NCI-H446 treated with DMSO at 0.1 percent for 48 hours (cell line): ENCODE measurements at places on chromosomes 1 and 21.

DNA sequence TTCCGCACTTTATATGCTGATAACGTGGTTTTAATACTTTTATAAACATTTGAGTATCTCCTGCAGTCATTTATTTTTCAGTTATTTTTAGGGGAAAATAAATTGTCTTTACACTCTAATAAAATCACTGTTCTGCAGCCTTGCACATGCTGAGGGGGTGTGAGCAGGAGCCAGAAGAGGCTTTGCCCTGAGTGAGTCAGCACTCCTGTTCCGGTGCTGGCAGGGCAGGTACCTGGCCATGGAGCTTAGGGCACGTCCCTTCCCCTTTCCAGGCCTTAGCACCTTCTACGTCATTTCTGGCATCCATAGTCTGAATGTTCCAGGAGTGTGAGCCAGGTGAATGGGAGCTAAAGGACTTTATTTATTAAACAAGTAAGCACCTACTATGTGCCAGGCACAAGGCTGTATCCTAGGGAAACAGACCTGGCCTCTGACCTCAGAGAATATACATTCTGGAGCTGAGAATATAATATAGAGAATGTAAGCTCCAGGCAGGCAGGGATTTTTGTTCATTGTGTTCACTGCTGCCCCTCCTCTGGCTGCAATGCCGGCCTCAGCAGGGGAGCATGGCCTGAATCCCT, 402.9 kb downstream of the PTPRU start:
- DNase-seq: no peak

DNA sequence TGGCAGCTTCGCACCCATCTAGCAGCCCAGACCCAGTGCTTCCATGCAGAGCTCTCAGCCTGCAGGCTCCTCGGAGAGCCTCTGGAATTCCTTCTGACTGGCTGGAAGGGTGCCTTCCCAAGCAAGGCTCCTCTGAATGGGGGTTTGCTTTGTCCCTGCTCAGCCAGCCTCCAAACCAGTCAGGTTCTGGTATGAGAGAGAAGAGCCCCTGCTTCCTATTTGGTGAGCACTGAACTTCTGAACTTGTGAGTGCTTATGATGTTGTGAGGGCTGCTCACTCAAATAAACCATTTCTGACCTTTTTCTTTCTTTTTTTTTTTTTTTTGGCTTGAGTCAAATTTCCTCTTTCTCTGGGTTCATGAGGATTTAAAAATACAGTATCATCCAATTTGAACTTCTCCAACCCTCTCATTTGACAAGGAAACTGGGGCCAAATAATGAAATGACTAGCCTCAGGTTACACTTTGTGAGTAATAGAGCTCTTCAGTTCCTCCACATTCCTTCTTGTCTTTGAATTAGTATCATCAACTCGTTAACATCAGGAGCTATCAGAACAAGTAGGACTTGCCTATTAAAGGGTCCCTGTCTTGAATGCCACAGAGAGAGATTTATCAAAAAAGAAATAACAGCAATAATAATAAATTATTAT, 39.6 kb downstream of the GFI1 start:
- no peak for DNase-seq

GRCh38 chr1:247090455-247090854, 11.8 kb upstream of the ZNF670 start:
- no peak for DNase-seq

DNA sequence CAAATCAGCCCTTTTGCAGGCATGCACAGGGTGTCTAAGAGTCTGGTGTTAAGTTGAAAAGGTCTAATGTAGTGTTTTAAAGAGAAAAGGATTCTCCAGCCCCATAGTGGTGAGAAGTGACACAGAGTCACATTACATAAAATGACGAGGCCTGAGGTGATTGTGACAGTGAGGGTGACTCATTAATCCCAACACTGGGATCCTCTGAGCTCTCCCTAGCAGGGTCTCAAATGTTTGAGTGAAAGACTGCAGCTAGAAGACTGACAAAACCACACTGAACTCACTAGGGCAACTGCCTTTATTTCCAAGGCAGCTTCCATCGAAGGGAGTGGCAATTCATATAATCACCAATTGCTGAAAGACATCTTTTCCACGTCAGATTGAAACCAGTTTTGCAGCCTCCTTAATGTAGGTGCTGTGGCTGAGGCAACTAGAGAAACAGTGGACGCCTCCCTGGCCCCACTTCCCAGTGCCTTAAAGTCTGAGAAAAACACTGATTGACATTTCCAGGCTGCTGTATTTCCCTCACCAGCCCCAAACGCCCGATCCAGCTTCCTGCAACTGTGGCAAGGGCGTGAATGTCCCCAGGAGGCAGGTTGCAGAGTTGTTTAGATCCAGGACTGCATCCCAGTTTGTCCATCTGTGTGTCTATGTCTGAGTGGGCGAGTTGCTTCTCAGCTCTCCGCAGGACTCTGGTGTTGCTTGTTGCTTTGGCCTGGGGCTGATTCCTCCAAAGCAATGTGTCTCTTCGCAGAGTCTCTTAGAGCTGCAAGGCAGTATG, 81.4 kb downstream of the RUNX1 start:
- no peak for DNase-seq

GRCh38 chr1:84245563-84245962, 55.9 kb upstream of the SAMD13 start:
- DNase-seq: no peak

- no peak for DNase-seq
Measured at GRCh38 chr1:215133532-215133931, 51.0 kb downstream of the KCNK2 start.

DNA sequence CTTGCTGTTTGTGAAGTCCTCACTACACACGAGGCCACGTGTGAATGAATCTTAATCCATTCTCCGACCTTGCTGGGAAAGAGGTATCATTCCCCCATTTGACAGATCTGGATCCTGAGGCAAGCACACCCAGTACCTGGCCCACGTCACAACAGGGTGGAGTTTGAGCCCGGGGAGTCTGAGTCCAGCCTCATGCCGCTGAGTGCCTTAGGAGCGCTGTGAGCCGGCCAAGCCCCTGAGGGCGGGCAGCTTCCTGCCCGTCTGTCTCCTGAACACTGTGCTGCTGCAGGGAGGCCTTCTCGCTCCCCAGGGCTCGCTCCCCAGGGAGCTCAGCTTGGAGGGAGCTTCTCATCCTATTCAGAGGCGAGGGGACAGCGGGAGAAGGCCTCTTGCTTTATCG, 29.7 kb downstream of the SLC45A1 start:
- no peak for DNase-seq

DNA sequence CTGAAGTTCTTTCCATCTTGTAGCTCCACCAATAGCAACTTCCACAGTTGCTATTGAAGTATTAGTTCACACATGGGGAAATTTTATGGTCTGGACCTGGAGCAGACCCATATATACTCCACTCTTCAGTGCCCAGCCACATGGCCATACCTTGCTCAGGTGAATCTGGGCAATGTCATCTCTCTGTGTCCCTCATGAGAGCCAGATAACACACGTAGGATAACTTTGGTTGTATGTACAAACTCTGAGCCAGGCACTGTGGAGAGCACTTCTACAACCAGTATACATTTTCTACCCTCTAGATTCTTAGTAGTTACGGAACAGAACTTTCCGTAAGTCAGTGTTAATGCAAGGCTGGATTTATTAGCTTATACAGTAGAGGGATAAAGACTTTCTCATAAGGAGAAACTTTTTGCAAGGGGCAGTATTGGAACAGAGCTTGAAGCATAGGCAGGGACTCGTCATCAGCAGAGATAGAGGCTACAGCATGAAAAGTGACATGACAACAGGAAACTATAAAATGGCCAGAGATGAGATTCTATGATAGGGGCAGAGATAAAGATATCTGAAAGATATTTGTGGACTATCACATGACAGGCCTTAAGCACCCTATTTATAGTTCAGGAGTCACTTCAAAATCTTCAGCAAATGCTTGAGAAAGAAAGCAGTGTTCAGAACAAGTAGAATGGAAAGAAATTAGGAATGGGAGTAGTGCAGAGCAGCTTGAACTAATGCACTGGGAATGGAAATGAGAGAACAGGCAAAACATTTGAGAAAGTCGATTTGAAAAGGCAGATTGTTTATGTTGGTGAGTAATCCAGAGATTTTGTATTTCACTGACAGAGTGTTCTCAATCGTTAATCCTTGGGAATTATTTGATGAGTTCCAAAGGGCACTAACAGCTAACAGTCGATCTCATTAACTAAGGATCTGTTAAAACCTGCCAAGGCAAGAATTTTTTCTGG, 481.8 kb downstream of the USP25 start:
- DNase-seq: no peak

DNA sequence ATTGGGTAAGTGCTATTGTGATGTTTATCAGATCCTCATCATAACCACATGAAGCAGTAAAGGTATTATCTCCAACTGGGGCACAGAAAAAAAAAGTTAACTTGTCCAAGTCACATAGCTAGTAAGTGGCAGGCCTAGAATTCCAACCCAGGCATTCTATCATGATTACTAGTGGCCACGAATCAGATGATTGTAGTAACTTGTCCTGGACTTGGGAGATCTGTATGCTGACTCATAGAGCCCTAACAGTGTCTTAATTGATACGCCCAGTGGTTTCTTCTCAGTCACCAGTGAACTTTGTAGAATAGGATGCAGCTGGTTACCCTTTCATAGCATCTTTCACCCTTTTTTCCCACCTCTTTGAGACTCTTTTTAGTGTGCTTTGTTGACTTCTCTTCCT, 91.1 kb upstream of the UBE2U start:
- no peak for DNase-seq

- no peak for DNase-seq
Measured at GRCh38 chr1:111176678-111177077, 23.8 kb downstream of the DENND2D start.

DNA sequence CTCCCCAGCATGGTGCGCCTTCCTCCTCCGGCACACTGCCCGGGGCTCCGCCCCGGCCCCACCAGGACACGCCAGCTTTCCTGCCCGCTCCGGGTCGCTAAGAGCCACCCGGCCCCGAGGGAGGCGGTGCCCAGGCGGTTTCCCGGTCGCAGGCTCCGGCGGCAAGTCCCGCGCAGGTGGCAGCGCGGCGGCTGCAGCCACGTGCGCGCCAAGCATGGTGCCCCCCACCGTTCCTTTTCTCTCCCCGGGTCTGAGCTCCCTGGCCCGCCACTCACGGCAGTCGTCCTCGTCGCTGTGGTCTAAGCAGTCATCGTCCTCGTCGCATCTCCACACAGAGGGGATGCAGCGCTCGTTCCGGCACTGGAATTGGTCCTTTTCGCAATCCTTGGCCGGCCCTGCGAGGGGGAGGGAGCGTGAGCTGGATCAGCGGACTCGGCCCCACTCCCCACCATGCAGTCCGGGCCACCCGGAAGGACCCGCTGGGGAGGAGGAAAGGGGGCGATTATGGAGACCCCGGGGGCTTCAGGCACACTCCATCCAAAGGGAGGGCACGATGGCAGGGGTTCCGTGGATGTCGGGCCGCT, 1.2 kb downstream of the LRP8 start:
- DNase-seq: no peak

GRCh38 chr1:52559875-52560274, 7.0 kb upstream of the TUT4 start:
- DNase-seq: no peak

GRCh38 chr1:215523128-215523861, 43.8 kb upstream of the KCTD3 start:
- no peak for DNase-seq

DNA sequence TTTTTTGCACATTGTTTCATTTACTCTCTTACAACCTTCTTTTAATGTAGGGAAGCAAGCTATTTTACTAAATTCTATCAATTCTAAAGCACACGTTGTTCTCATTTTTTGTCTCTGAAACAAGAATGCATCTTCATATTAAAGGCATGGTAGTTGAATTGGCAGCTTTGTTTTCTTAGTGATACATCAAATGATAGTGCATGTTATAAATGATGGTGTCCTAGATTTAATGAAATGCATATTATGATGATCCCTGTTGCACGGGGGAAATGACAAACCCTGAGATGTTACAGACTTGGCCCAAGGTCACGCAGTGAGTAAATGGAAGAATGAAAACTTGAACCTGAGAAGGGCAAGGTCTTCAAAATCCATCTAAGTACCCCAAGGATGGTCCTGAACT, 213.1 kb downstream of the KAZN start:
- DNase-seq: no peak

- DNase-seq: no peak
Measured at GRCh38 chr1:4653796-4654725, at the start of gene AJAP1. Gene AJAP1, plus strand, starts transcription at chr1:4654609. Its CDS starts 817 bp downstream, at chr1:4655426.

DNA sequence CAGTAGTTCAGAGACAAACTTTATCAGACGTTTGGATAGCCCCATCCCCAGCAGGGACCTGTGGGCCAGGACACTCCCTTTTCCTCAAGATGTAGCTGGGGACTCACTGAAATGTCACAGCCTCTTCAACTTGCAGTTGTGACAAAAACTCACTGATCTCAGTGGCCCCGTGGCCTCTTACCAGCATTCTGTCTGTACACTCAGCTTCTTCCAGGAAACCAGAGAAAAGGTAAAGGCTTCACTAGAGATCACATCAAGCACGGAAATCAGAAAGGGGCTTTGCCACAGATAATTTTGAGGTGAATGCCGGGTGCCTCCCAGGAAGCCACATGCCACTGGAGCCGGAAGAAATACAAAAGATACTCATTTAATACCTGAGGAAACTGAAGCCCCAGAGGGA, 122.2 kb downstream of the CCDC185 start:
- DNase-seq: no peak

DNA sequence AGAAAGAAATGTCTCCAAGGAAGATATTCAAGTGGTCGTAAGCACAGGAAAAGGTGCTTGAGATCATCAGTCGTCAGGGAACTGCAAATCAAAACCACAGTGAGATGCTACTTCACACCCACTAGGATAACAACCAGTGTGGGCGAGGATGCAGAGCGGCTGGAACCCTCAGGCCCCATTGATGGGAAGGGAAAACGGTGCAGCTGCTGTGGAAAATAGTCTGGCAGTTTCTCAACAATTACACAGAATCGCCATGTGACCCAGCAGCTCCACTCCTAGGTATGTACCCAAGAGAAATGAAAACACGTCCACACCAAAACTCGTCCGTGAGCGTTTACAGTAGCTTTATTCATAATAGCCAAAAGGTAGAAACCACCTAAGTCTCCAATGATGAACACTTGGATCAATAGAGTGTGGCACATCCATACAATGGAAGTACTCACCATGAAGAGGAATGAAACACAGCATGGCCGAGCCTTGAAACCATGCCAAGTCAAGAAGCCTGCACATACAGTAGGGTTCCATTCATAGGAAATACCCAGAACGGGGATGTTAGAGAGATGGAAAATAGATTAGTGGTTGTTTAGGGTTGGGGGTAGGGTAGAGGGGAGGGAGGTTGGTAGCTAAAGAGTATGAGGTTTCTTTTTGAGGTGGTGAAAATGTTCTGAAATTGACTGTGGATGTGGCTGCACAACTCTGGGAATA, 6.1 kb downstream of the DFFB start:
- DNase-seq: no peak

DNA sequence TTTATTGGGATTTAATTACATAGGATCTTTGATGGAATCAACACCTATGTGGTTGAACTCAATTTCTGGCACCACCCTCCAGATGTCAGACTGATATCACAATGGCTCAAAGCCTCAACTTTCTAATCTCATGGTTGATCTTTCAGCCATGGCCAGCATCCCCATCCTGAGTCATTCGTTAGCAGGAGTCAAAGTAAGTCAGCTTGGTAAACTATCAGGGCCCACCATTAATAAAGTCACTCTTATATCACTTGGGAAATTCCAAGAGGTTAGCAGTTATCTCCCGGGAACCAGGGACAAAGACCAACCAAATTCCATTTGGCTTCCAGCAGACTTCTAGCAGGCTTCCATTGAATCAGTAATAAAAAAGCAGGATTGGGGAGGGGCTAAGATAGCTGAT, 50.7 kb upstream of the TNFSF4 start:
- DNase-seq: no peak
